ENCODE measurements at places on chromosomes 3 and 15.

GRCh38 chr3:10337323-10338163, 16.6 kb upstream of the SEC13 start:
- DNase-seq = no peak

GRCh38 chr3:84727616-84728015, 231.2 kb upstream of the CADM2 start:
- no peak for DNase-seq

DNA sequence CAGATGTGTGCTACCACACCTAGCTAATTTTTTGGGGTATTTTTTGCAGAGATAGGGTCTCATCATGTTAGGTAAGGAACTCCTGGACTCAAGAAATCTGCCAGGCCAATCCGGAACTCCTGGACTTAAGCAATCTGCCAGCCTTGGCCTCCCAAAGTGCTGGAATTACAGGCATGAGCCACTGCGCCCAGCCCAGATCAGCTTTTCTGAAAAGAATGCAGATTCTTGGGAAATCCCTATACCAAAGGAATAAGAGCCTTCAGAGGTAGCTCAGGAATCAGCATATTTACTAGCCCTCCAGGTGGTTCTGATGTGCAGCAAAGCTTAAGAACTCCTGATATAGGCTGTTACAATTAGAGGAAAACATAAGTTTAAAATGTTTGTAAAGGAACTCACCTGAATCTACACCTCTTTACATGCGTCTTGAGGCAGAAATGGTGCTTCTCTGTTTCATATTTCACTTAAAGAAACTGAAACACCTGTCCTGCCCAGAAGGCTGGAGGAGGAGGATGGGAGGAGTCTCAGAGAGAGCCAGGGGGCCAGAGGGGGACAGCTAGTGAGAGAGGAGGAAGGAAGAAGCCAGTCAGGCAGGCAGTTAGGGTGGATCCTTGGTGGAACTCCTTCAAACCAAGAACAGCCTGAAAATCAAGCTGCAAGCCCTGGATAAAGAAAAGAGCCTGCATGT, at the start of gene XCR1:
Gene XCR1, minus strand, starts transcription at position 463 of the 685 bp plus-strand sequence. CDS start 5,536 bp downstream, outside the sequence.
- DNase-seq = no peak

GRCh38 chr3:133038089-133038730, at the start of gene TMEM108:
Gene TMEM108 (plus strand): TSS chr3:133038391.
- DNase-seq = peak; percentile 2

GRCh38 chr3:71214016-71214415, 369.5 kb downstream of the FOXP1 start:
- no peak for DNase-seq

GRCh38 chr3:99648516-99648915, 10.1 kb downstream of the COL8A1 start:
- no peak for DNase-seq

DNA sequence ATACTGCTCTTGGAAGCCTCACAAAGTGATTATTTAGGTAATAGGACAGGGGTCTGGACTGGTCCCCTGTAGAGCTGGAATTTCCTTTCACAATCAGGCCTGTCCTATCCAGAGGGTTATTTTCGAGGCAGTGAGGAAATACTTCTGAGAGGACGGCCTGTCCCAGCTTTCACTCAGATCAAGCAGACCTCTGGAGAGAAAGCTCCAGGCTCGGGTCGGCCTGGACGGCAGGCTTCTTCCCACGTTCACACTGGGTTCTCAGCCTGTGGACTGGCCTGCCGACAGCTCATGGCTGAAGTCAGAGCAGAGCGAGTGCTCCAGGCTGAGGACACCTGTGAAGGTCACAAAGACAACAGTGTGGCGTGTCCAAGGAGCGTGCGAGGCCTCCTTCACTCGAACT, 405.3 kb downstream of the VPS13C start:
- DNase-seq = no peak

DNA sequence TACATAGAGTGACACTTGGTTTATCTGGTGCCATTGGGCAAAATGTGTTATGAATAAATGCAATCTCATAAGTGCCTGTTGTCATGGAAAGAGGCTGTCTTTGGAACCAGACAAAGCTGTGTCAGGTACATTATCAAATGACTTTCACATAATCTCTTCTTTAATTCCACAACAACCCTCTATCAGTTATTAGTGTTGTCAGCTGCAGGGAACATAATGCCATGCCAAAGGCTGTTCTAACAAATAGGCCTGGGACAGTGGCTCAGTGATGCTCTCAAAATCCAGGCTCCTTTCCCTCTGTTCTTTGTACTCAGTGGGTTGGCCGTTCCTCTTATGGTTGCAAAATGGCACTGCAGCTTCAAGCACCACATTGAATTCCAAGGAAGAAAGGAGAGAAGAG, 91.8 kb downstream of the ADAMTSL3 start:
- no peak for DNase-seq

DNA sequence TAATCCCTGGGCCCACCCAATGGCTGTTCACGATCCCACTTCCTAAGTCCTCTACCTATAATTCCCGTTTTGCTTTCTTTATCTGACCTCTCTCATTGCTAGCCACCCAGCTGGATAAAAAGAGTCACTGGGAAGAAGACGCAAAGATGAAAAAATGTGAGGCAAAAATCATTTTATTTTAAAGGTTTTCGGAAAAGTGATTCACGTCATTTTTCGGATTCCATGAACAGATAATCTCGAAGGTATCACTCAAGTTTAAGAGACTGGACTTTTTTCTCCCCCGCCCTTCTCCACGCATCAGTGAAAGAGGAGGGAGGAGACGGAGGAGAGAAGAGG, 266.6 kb downstream of the CGGBP1 start:
- DNase-seq = no peak

GRCh38 chr3:16942955-16943354, 58.2 kb downstream of the PLCL2 start:
- no peak for DNase-seq

- DNase-seq = no peak
Observed at GRCh38 chr15:101122806-101123205, 129.0 kb downstream of the CHSY1 start.

DNA sequence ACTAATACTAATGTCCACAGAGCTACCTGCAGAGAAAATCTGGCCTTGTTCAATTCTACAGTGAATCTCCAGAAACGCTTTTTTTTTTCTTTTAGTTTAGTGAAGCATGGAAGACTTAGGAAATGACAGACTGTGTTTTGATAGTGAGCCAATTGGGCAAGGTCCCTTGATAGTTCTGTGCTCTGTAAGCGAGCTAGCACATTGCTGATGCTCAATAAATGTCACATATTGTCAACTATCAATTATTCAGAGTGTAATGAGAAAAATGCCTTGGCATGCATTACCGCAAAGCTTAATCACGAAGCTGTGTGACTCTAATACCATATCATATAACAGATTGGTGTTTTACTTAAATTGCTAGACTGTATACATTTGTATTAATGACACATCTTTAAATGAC, 5.2 kb upstream of the C3orf85 start:
- no peak for DNase-seq

DNA sequence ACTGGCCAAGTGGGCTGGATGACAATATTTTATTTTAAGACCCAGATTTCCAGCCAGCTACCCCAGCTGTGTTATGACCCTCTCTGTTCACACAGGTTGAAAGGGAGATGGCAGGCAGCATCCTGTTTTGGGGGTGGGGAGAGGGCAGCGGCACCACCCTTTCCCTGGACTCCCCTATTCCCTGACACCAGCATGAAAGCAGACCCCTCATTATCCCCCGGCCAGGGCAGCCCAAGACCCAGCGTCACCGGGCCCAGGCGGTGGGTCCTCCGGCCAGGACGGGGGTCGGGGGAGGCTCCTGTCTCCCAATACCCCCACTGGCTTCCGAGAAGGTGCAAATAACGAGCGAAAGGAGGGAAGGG, 127.6 kb upstream of the MEF2A start:
- DNase-seq = no peak

DNA sequence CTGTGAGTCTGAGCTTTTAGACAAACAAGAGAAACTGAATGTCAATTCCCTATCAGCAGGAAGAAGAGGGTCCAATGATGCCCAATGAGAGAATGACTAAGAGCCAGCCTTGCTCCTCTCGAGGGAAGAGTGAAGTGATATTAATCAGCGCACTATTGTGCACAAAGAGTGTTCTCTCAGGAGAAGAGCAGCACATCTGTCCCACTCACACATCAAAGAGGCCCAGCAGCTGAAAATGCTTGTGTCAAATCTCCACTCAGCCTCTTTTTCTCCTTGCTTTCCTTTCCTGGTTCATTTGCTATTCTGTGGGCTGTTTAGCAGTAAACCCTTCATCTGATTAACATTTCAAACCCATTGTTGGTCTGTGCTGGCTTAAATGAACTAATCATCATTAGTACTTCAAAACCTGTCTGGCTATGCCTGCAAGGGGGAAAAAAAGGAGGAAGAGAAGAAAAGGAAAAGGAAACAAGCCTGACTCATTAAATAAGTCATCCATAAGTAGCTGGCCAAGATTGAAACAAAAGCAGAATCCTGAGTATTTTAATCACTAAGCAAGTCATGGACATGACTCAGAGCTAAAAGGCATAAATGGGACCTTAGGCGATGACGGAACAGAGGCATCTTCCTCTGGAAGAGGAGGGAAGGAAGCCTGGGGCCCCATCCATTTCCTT, 912.7 kb downstream of the TUSC7 start:
- DNase-seq = no peak

DNA sequence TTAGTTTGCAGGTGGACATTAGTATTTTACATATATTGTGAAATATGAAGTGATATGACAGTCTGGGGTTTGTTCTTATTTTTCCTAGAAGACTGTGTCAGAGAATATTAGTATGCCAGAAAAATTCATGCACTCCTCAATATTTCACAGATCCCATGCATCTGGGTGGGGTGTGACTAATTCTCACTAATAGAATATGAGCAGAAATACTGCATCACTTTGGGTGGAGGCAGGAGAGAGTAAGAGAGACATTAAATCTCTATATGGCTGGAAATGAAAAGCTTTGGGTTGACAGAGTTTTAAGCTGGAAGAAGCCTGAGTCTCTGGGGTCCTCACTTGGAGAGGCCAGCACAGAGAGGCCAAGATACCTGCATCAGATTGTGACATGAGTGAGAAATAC, 101.3 kb upstream of the DPH6 start:
- no peak for DNase-seq

DNA sequence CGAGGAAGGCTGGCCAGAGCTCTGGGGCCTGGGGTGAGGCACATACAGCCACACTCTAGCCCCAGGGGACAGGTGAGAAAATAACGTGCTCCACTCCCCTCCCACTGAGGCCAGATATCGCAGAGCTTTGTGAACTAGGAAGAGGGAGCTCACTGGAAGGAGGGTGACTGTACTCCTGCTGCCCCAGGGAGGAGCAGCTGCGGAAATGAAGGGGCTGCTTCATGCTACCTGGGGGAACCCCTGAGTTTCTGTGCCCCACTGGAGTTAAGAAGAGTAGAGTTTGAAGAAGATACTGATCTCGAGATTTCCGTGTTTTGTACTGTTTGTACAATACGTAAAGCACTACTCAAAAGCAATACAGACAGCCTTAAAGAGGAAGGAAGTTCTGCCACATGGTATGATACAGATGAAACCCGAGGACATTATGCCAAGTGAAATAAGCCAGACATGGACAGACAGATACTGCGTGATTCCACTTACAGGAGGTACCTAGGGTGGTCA, 44.6 kb downstream of the CMTM6 start:
- DNase-seq = no peak

DNA sequence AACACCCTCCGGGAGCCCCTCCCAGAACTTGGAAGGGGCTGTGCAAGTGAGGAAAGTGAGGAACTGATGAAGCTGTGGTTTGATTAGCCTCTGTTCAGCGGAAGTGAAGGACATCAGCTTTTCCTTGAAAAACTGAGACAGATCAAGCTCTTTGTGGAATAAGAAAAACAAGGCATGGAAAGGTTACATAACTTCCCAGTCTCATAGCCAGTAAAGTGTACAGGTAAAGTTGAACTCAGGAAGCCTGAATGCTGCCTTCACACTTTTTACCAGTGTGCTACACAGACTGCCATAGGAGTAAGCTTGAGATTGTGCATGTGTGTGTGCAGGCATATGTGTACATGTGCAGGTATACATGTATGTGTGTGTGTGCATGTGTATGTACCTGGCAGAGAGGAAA, 293.2 kb downstream of the FGF12 start:
- DNase-seq = no peak

DNA sequence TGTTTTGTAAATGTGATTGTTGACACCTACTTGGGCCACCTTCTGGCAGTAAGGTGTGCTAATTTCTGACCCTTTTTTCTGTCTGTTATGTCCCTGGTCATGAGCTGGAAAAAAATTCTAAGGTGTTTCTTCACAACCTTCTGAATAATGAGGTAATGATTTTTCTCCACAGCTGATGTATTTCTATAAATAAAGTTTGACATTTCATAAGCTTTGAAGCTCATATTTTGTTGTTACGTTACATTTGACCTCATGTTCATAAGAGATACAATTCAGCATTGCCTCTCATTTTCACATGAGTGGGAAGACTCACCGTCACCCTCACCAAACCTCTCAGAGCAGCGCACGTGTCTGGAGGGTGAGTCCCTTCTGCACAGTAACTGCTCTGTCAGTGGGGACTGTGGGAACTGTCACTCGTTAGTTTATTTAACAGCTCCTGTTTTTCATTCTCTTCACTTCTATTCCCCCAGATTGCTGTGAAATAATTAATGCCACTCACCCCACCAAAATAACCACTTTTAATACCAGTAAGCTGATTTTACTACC, 140.9 kb downstream of the PLCL2 start:
- no peak for DNase-seq

DNA sequence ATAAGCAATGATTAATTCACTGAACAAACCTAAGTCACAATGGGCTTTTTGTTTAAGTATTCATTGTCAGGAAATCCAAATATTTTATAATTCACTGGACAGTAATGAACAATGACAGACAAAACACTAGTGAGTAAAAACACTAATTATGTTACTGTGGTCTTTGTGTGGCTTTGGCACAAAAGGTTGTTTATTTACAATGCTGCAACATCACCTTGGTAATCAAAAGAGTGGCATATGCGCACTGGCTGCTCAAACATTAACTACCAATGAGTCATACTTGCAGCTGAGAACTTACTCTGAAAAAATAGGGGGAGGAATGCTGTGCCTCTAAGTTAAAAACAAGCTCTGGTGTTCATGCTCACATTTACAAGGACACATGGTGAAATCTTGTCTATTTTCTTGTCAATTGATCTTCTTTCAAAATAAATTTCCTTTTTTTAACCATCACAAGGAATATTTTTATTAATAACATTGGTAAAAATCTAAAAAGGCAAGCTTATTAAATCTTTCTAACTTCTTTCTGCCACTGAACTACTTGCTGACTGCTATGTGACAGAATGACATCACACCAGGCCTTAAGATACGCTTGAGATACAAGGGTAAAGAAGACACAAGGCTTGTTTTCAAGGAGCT, 85.2 kb upstream of the PPIB start:
- DNase-seq = no peak

- no peak for DNase-seq
Observed at GRCh38 chr15:72961346-72961745, 90.9 kb upstream of the NEO1 start.

- DNase-seq = no peak
Observed at GRCh38 chr15:81105545-81105944, 28.5 kb upstream of the CFAP161 start.

GRCh38 chr15:66765478-66766281, 63.6 kb downstream of the SMAD6 start:
- DNase-seq = no peak

GRCh38 chr3:136835813-136836510, 17.0 kb downstream of the SLC35G2 start:
- DNase-seq = no peak

Measured in activated CD8-positive, alpha-beta memory T cell treated with anti-CD3 and anti-CD28 coated beads for 48 hours (primary cell).